CD4-positive, alpha-beta T cell (primary cell): ENCODE measurements at places on chromosomes 16 and 17.

- no peak for DNase-seq
Measured at GRCh38 chr16:73796241-73796640, 500.4 kb upstream of the PSMD7 start.

- no peak for DNase-seq
Measured at GRCh38 chr16:74710401-74710800, 9.7 kb upstream of the MLKL start.

- no peak for DNase-seq
Measured at GRCh38 chr16:73921295-73921694, 375.3 kb upstream of the PSMD7 start.

DNA sequence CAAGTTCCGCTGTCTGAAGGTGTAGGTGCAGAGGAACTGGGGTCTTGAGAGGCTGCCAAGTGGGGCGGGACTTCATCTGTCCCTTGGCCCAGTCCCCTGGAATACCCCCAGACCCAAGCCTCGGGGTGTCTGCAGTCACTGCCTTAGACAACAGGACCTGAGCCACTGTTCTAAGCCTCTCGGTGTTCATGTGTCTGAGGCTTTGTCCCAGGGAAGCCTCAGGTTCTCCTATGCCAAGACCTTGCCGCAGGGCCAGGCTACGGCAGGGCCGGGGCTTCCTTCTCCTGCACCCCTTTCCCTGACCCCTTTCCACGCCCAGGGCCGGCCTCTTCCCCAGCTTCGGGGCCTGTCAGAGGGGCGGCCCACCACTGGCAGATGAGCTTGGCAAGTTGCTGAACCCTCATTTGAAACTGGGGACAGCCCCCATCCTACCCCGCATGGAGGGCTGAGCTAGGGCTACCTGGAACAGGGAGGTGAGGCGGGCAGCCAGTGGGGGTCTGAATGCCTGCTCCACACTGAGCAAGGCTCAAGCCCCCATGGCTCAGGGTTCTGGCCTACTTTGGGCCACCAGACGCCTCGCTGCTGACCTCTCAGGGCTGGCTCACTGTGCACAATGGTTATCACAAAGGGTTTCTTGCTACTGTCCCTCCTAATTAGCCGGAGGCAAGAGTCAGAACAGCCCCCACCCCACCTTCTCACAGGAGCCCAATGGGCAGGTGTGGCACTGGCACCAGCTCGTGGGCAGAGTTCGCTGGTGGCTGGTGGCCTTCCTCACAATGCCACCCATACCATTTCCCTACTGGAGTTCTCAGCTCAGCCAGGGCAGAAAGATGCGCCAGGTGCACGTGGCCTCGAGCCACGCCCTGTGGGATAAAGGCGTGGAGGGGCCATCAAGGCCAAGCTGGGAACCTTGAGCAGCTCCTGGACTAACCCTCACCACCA lies 7.1 kb downstream of the LITAFD start:
- DNase-seq: no peak

- no peak for DNase-seq
Measured at GRCh38 chr17:5234645-5235576, at the start of gene SCIMP. Gene SCIMP, minus strand, starts transcription at chr17:5234860. Its CDS starts 105 bp downstream, at chr17:5234755.

DNA sequence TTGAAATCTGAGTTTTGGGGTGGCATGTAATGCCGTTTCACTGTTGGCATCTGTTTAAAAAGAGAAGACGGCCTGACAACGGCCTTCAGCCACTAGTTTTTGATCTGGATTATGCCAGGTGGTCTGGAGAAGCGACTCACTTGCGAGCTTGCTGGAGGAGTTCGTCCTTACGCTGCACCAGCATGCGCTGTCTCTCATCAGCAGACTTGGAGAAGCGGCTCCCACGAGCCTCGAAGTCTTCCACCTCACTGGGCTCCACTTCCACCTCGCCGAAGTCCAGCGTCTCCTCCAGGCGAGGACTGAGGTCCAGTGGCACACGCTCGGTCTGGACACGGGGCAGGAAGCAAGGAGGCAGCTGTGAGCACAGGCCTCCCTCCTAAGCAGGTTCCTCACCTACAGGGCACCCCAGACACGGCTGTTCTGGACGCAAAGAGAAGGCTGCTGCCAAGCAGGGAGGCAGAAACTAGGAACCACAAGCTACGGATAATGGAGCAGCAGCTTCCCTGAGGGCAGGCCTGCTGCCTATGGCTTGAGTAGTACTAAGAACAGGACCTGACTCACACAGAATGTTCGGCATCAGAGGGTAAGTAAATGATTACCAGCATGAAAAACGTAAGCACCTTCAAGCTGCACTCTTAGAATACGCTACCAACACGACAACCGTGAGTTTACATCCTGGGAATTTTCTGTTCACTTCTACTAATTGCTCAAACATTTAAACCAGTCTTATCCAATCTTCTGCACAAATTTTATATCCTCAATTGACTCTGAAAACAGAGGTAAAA lies 61.4 kb downstream of the AMFR start:
- no peak for DNase-seq

DNA sequence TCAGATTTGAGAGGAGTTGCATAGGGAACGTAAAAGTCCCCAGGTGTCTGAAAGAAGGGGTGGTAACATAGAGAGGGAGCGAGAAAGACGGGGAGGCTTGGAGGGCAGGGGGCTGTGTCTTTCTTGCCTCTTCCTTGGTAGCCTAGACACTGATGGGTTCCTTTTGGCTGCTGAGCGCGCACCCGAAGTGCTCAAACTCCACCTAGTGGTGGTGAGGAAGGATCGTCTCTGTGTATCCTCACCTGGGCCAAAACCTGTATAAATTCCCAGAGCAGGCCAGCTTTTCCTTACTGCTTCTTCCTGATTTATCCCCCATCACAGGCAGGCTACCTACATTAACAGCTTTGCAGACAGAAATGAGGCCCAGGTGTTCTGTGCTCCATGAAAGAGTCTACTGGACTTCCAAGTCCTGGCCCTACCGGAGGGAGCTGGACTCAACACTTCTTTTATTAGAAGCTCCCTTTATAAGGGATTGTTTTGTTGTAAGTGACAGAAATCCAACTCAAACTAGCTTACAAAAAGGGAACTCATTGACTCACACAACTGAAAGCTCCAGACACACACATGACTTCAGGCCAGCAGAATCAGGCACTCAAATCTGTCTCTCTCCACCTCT lies 5.5 kb upstream of the SLC25A35 start:
- DNase-seq: peak; percentile 55

- no peak for DNase-seq
Measured at GRCh38 chr16:69127966-69128510, 4.3 kb downstream of the CHTF8 start.

DNA sequence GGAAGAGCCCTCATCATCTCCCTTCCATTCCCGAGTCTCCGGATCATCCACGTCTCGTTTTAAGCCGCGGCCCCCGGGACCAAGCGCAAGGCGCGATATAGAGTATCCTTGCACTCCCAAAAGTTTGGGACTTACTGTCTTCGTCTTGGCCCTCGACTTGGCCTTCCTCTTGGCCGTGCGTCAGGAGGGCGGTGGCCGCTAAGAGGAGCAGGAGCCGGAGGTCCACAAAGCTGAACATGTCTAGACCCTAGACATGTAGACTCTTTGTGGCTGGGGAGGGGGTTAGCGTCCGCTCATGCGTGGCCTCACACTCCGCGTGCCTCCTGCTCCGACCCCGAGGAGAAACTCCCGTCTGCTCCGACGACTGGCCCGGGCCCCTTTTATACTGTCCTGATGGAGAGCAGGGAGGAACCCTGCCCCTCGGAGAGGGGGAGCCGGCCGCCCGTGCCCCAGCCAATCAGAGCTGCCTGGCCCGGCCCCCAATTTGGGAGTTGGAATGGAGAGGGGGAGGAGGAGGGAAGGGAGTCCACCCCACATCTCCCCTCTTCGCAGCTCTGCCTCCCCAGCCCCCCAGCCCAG lies at the start of gene COL1A1:
Gene COL1A1 (minus strand): TSS at position 356 of the 579 bp plus-strand sequence. CDS start 118 bp downstream, at position 238.
- DNase-seq: no peak
